Fibroblast of the conjunctiva (primary cell): ENCODE measurements at places on chromosomes 4 and X.

- no peak for DNase-seq
Measured at GRCh38 chrX:28609003-28609402, 21.8 kb downstream of the IL1RAPL1 start.

DNA sequence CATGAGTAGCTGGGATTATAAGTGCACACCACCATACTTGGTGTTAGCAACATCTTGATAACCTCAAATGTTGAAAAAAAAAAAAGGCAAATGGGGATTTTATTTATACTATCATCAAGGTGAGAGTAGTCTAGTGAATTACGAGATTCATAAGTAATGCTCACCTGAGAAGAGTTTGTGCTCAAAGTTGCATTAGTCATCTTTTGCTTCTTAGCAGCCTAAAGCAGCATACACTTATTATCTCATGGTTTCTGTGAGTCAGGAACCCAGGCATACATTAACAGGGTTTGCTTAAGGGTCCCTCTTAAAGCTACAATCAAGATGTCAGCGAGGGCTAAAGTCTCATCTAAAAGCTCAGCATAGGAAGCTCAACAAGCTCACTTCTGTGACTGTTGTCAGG lies 8.2 kb upstream of the EXOSC9 start:
- no peak for DNase-seq

DNA sequence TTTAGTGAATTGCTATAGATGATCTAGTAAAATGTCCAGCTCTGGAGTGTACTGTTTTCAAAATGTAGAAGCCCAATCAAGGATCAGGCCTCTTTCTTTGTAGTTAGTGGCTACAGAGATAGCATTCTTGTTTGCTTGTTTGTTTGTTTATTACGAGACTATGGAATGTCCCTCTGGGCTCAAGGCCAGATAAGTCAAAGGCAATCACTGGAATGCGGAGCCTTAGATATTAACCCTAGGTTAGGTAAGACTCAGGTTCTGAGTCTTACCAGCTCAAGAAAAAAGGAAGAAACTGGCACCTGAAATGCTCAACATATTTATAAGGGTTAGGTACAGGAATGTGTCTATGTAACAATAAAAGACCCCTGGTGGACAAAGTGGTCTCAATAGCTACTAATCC lies 261.5 kb downstream of the SLC7A11 start:
- DNase-seq: no peak

DNA sequence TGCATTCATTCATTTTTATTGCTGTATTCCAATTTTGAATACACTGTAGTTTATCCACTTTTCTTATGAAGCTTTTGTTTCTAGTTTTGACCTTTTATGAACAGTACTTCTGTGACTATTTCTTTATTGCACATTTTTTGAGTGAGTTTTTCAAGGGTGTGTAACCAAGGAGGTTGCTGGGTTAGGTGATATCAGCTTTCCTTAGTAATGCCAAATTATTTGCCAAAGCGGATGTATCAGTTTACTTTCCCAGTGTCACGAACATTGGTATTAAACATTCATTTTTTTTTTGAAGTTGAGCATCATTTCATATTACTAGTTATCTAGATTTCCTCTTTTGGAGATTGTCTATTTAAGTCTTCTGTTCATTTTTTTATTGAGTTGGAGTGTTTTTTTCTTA lies 32.9 kb downstream of the STIM2 start:
- DNase-seq: no peak
